ENCODE measurements at places on chromosomes 2 and 18.

- DNase-seq = no peak
Measured at GRCh38 chr18:420661-421246, 79.7 kb downstream of the COLEC12 start.

- DNase-seq = no peak
Measured at GRCh38 chr2:229350883-229351282, 79.8 kb upstream of the PID1 start.

- no peak for DNase-seq
Measured at GRCh38 chr2:23499439-23499838, 114.5 kb downstream of the KLHL29 start.

GRCh38 chr18:44098551-44099098 is 582.1 kb upstream of the SETBP1 start:
- DNase-seq = no peak

DNA sequence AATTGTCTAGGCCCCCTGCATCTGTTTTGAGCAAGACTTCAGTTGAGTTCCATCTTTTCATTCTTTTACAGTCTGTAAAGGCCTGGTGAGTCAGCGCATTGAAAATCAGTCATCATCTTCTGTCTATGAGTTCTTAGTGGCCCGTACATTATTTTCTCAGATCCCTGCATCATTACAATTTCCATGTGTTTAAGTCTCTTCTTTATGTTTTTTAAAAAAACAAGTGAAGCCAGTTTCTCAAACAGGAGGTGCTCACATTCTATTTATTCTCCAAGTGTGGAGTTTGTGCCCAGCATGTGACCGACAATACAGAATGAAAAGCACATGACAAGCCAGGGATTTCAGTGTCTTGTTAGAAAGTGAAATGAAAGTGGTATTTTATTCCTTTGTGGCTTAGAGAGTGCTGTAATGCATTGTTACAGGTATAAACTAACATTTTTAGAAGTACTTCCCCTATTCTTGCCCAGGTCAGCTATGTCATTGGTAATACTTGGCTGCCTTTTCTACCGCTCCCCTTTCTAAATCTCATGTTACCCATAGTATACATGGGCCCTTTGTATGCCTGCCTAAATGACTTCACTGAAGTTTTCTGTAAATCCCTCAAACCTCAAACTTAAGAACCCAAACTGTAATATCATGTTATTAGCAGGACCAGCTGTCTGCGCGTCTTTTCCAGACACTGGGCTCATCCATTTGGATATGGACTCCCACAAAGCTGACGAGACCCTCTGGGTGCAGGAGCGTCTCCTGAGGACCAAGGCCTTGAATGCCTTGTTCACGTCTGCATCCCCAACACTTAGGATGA is 67.6 kb downstream of the FEZ2 start:
- no peak for DNase-seq

- no peak for DNase-seq
Measured at GRCh38 chr2:85971366-85971765, 82.6 kb upstream of the ST3GAL5 start.

GRCh38 chr2:61218817-61219170 is 56.8 kb downstream of the C2orf74 start:
- DNase-seq = no peak

DNA sequence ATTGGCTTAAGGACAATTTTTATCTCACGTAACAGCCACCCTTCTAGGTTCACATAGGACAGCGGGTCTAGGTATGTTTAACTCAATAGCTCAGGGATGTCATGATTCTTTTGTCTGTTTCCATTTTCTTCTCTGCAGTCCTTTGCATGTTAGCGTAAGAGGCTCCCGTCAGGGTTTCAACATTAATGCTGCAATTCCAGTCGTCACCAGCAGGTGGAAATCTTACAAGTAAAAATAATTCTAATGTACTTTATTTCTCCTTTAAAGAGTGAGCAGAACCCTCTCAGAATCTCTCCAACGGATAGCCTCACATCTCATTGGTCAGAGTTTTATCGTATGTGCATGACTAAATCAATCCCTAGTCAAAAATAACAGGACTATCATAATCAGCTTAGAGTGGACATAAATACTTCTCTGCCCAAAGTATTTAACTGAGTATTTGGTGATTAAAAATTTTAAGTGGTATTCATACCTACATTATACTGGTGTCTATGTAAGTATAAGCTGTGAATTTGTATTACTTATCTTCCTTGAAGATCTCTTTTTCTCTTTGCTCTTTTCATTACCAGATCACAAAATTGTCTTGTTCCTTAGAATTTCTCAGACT is 487.2 kb upstream of the GCFC2 start:
- no peak for DNase-seq

DNA sequence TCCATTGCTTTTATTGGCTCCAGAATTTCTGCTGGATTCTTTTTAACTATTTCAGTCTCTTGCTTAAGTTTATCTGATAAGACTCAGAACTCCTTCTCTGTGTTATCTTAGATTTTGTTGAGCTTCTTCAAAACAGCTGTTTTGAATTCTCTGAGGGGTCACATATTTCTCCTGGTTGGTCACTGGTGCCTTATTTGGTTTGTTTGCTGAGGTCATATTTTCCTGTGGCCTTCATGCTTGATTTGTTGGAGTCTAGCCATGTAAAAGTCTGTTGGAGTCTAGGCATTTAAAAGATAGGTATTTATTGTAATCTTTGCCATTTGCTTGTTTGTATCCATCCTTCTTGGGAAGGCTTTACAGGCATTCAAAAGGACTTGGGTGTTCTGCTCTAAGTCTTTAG is 398.7 kb downstream of the DSEL start:
- no peak for DNase-seq

GRCh38 chr18:73544032-73544431 is 603.6 kb downstream of the FBXO15 start:
- no peak for DNase-seq

- DNase-seq = no peak
Measured at GRCh38 chr2:36800381-36800780, 103.9 kb downstream of the VIT start.

GRCh38 chr2:105328281-105329196 is 996 bp downstream of the TGFBRAP1 start:
- DNase-seq = no peak

GRCh38 chr2:32738939-32739338 is 111.1 kb downstream of the TTC27 start:
- no peak for DNase-seq

- no peak for DNase-seq
Measured at GRCh38 chr2:128664499-128664971, 345.9 kb upstream of the HS6ST1 start.

DNA sequence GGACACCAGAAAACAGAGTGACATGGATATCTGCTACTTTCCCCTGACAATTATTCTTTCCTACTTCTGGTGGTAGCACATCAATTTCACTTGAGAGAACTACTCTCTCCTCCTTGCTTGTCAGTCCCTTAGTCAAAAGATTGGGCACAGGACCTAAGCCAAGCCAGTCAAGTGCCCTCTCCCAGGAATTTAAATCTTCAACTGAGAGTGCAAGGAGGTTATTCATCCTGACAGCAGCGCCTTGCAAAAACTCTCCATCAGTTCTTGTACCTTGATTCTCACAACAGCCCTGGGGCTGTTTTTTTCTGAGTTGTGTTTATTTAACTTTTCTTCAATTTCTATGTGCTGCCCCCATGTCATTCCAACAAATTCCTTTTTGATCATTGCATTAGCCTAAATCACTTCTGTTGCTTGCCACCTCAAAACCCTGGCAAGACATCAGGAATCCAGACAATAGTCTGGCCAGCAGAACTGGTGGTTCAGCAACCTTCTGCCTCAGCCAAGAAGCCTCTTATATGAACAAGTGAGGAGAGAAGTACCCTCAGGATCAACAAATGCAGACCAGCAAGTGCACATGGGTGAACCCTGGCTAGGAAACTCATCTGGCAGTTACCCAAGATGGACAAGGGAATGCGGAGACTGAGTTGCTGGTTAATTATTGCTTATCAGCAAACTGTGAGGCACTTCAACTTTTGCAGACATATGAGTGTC is 19.4 kb downstream of the COL4A3 start:
- no peak for DNase-seq

DNA sequence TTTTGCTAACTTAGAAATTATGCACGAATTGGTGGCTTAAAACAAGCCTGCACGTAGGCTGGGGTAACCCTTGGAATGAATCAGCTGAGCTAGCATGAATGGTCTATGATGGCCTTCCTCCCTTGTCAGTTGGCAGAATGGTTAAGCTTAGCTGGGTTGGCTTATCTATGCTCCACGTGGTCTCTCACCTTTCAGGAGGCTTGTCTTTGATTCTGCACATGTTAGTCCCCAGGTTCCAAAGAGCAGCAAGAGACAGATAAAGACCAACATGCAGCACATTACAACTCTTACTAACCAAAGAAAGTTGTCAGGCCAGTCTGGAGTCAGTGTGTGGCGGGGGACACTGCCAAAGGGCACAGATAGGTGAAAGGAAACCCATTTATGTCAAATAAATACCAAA is 700.9 kb upstream of the SYT4 start:
- DNase-seq = no peak

DNA sequence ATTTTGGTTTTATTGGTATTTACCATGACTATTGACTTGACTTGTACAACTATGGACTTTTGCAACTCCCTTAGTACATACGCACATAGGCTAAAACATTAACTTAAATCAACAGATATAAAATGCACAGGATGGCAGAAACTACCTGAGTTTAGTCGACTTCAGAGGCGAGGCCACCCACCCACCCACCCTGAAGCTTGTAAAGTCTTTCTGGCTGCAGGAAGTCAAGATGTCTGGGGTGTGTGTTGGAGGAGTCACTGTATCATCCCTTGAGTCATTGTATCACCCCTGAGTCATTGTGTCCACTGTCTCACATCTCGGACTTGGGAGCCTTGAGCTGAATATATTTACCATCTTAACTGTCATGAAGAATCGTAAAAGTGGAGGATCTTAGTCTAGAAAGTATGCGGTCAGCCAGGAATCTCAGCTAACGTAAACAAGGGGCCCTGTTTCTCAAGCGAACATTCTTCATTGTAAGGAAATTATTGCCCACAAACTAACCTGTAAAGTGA is 140.0 kb upstream of the ST6GAL2 start:
- DNase-seq = peak; percentile 45

GRCh38 chr2:69422198-69422597 is 15.0 kb downstream of the NFU1 start:
- no peak for DNase-seq

- no peak for DNase-seq
Measured at GRCh38 chr2:74206180-74206688, 7.8 kb downstream of the MTHFD2 start.

GRCh38 chr2:218807626-218808025 is 24.0 kb downstream of the PRKAG3 start:
- no peak for DNase-seq

DNA sequence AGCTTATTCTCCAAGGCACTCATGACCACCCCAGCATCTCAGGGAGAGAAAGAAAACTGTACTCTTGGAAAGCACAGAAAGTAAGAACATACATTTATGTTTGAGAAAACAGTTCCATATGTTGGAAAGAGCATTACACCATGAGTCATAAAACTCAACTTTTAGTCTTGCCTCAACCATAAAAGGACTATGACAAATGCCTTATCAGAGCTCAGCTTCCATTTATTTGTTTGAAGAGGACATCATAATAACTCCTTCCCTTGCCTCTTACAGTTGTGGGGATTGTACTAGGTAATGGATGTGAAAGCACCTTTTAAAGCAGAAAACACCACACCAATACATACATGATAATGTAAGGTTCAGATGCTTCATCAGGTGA is 370.8 kb downstream of the LNPK start:
- no peak for DNase-seq

DNA sequence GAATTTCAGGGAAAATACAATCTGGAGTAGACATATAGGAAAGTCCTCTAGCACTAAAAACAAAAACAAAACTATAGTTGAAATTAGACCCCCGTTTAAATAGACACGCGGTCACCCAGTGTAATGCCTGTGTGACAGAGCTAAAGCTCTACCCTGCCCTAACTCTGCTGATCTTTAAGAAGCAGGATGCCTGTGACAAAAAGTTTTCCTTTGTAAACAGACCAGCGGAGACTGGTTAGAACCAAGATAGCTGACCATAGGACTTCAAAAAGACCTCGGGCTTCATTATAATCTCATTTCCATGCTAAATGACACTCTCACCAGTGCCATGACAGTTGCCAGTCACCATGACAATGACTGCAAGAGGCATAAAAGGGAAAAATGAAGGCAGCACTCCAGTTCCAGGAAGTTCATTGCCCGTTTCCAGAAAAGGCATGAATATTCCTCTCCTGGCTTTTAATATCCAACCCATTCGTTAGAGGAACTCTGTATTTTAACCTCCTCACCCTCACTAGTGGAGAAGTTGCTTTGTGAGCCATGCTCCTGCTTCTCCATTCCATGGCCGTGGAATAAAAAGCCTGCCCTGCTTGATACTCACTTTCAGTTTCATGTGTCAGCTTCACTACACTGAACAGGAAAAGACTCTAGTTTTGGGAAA is 157.2 kb upstream of the COPS8 start:
- DNase-seq = no peak

DNA sequence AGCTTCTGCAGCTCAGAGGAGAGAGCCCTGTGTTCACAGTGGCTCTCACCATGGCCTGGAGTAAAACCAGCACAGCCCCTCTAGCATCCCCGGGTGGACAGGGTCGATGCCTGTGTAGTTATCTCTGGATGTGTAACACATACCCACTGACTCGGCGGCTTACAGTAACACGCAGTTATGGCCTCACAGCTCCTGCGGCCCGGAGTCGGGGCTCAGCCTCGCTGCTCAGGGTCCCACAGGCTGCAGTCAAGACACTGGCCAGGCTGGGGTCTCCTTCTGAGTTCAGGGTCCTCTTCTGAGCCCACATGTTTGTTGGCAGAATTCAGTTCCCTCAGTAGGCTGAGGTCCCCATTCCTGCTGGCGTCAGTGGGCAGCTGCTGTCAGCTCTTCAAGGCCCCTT is 2.5 kb upstream of the RAB17 start:
- DNase-seq = no peak

DNA sequence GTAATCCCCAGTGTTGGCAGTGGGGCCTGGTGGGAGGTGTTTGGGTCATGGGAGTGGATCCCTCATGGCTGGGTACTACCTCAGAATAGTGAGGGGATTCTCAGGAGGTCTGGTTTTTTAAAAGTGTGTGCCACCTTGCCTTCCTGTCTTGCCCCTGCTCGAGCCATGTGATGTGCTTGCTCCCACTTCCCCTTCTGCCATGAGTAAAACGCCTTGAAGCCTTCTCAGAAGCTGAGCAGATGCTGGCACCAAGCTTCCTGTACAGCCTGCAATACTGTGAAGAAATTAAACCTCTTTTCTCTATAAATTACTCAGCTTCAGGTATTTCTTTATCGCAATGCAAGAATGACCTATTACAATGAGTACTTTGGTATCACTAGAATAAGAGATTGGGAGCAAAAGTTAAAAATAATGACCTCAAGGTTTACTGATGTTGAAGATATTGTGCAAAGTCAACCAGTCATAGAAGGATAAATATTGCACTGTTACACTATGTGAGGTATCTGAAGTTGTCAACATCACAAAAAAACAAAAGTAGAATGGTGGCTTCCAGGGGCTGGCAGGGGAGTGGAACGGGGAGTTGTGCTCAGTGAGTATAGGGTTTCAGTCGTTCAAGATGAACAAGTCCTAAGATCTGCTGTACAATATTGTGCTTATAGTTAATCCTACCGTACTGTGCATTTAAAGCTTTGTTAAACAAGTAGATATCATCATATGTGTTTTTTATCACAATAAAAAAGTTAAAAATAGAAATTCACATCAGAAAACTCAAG is 938.3 kb upstream of the CNTNAP5 start:
- DNase-seq = no peak

All from T1000 (cell line).